ENCODE measurements at places on chromosomes 1 and 21.

GRCh38 chr1:61050541-61051442, 31.6 kb upstream of the NFIA start:
- DNase-seq, result no peak

GRCh38 chr1:85189120-85189519, 11.7 kb downstream of the SYDE2 start:
- DNase-seq, result no peak

DNA sequence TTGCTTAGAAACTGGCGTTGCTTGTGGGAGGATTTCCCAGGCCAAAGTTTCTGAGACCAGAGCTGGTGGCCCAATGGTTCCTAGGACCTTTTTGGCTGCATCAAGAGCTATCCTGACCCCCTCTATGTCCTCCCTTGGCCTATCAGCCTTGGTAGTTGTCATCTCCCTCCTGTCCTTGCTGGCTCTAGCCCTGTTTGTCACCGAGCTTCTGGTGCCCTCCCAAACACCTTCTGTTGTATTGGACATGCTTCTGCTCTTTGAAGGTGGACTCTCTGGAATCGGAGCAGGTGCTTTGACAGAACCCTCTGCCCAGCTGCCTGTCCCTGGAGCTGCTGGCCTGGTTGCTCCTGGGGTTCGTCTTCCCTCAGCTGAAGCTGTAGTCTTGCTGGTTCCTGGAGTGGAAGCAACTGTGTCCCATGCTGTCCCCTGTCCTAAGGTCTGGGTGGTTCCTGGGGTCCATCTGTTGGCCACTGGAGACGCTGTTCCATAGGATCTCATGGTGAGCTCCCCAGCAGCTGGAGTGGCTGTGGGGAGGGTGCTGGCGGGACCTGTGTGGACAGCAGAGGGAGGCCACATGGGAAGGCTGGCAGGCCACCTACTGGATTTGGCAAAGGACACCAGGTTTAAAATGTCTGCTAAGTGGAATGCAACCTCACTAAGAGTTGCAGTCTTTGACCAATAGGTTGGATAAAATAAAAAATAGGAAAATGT, 9.4 kb downstream of the FCAMR start:
- no peak for DNase-seq

DNA sequence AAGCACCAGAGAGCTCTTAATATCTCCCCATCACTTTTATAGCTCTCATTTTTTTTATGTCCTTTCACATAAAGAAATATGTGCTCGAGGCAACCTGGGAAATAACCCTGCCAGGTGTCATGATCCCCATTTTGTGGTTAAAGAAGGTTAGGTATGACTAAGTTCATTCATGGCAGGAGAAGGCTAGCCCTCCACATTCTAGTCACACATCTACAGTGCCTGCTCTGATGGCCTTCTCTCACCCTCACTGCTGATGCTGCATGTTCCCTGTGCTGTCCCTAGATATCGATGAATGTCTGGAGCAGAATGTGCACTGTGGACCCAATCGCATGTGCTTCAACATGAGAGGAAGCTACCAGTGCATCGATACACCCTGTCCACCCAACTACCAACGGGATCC, 187.5 kb downstream of the TPR start:
- DNase-seq, result no peak

DNA sequence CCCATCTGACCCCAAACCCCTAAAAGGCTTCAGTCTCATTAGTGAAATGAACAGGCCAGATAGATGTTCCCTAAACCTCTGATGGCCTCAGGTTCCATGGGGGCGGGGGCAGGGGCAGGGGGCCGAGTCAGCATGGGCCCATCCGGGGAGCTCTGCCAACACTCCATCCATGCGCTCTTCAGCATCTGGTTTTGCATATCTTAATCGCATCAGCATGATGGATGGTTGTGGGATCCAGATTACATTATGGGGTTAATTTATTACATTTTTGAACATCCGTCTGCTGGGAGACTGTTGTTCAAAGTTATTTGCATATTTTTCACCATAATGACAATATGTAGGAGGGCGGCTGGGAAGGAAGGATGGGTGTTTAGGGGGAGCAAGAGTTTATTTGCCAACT, 3.1 kb upstream of the MAD2L2 start:
- no peak for DNase-seq
